HepG2 (cell line): ENCODE measurements at places on chromosomes 12 and 14. TPM values are rescaled to one million over a fixed set of nuclear protein-coding genes. Genes with fewer than 3 reads are reported as not detected.

GRCh38 chr12:15165012-15165659, 56.1 kb downstream of the RERG start:
- H3K4me1 ChIP-seq: no peaks in the 10 kb centered on the region
- DNase-seq: no peak
- no peaks in the 10 kb centered on the region for H3K27me3 ChIP-seq
- H3K4me3 ChIP-seq: no peak overlapping the region

GRCh38 chr12:127286281-127286680, 980.7 kb upstream of the TMEM132C start:
- no peak overlapping the region for H3K4me3 ChIP-seq
- H3K27ac ChIP-seq: no peak overlapping the region
- no peaks in the 10 kb centered on the region for H3K36me3 ChIP-seq
- H3K27me3 ChIP-seq: no peaks in the 10 kb centered on the region

- no peak for DNase-seq
- peaks cover 26% of the 10 kb centered on the region; the same call in 2 of the 3 replicates for H3K27me3 ChIP-seq
- H3K4me1 ChIP-seq: no peaks in the 10 kb centered on the region
- no peak overlapping the region for H3K4me3 ChIP-seq
- H3K27ac ChIP-seq: no peak overlapping the region
These were observed 25.0 kb downstream of the MFAP5 start for GRCh38 chr12:8637666-8638065.

NKX2-1 gene
- total RNA-seq: not detected in 2 replicates

DNA sequence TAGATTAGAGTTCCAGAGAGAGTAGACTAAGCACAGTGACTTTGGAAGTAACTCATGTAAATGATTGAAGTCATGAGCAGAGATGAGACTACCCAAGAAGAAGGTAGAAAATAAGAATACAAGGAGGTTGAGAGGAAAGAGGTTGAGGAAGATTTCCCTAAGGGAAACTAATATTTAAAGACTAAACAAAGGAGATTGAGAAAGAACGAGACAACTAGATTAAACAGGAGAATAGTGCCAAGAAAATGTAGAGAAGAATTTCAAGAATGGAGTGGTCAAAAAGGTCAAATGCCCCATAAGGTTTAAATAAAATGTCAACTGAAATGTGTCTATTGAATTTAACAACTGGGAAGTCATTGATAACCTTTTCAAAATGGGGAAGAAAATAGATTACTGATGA, 59.0 kb downstream of the RPS29 start:
- no peak overlapping the region for H3K27ac ChIP-seq
- H3K4me3 ChIP-seq: no peak overlapping the region
- no peaks in the 10 kb centered on the region for H3K27me3 ChIP-seq
- H3K4me1 ChIP-seq: no peaks in the 10 kb centered on the region
- DNase-seq: no peak
- H3K36me3 ChIP-seq: no peaks in the 10 kb centered on the region

BLTP3B gene
- total RNA-seq: 24.4 and 35.3 TPM in 2 replicates

DNA sequence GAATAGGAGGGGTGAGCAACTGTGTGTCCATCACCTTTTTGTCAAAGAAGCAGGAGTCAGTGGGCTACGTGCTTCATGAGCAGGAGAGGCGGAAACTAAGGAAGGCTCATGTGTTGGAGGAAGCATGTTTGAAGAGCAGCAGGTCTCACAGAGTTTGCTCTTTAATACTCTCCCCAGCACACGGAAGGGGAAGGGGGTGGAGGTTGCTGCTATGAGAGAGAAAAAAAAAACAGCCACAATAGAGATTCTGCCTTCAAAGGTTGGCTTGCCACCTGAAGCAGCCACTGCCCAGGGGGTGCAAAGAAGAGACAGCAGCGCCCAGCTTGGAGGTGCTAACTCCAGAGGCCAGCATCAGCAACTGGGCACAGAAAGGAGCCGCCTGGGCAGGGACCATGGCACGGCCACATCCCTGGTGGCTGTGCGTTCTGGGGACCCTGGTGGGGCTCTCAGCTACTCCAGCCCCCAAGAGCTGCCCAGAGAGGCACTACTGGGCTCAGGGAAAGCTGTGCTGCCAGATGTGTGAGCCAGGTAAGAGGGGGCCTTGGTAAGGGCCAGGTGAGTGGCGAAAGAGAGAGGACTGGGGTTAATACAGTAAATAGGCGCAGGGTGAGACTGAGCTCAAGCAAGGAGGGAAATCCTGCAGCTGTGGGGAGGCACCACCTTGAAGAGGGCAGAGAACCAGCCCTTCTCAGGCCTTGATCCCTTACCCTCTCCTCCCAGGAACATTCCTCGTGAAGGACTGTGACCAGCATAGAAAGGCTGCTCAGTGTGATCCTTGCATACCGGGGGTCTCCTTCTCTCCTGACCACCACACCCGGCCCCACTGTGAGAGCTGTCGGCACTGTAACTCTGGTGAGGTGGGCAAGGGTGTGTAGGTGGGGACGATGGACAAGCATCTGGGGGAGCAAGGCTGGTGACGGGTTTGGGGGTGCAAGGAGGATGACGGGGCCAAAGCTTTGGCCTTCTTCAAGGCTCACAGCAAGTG, at the start of gene CD27:
Gene CD27 (plus strand): TSS at position 252 of the 985 bp plus-strand sequence. CDS start 141 bp downstream, at position 393.
- no peaks in the 10 kb centered on the region for H3K36me3 ChIP-seq
- no peak within 1 kb of the TSS for H3K27ac ChIP-seq
- no peak within 1 kb of the TSS for H3K4me3 ChIP-seq

DNA sequence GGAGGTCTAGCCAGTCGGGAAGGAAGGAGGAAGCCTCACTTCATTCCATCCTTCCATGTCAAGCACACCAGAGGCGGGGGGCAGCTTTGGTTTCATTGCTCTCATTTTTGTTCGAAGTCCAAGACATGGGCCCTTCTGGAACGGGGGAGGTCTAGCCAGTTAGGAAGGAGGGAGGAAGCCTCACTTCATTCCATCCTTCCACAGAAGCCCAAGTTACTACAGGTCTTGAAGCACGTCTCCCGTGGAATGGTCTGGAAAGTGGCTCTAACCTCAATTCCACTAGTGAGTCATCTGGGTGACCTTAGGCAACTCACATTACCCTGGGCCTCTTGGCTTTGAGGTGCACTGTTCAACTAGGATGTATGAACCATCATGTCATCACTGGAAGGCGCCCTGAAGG, 156.3 kb downstream of the NTF3 start:
- DNase-seq: no peak
- peaks cover 6% of the 10 kb centered on the region; the same call in 1 of the 3 replicates for H3K27me3 ChIP-seq
- peaks cover 18% of the 10 kb centered on the region for H3K4me1 ChIP-seq

DNA sequence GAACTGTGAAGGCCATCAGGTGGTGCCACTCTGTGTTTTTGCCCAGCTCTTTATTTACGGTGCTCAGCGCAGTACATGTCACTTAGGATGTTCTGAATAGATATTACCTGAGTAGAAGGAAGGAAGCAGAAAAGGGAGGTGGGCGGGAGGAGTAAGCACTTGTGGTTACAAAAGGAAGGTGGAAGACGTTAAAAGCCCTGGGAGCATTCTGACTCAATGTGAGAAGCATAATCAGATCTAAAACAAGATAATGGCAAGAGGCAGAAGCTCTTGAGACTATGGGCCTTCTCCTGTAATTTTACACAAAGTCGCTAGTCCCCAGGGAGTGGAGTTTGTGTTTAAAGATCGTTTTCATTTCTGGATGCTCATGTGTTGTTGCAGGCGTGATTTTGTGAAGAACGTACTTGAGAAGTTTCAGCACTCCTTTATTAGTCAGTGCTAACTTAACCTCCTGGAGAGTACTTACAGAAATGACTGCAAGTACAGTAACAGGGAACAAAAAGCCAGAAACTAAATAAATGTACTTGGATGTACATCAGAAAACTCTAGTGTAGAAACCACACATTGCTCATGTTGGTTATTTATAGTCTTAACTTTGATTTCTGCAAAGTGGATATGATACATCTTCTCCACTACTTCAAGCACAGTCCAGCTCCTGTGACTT, 1523.5 kb downstream of the AACS start:
- H3K4me3 ChIP-seq: no peak overlapping the region
- H3K36me3 ChIP-seq: no peaks in the 10 kb centered on the region
- no peaks in the 10 kb centered on the region for H3K4me1 ChIP-seq
- no peak for DNase-seq

PLBD1 gene
- total RNA-seq: not detected in 2 replicates

GRCh38 chr12:27282754-27283153, 38.7 kb downstream of the STK38L start:
- peaks cover 11% of the 10 kb centered on the region for H3K4me1 ChIP-seq
- no peak for DNase-seq
- H3K27me3 ChIP-seq: no peaks in the 10 kb centered on the region
- no peak overlapping the region for H3K4me3 ChIP-seq
- no peaks in the 10 kb centered on the region for H3K36me3 ChIP-seq

CLEC2D gene
- 0.69 and 2.5 TPM in 2 replicates for total RNA-seq

DNA sequence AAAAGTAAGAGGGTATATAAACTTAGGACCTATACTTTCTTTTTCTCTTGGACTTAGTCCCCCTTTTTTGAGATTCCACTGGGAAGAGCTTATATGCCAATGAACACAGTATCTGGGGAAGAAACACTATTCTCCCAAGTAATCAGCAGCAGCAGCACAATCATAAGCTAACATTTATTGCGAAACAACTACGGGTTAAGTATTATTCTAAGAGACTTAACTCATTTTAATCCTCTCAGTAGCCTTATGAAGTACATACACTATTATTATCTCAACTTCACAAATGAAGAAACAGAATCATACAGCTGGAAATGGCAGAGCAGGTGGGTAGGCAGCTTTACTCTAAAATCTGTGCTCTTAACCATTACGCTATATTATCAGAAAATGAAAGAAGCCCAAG, 27.9 kb downstream of the BAZ2A start:
- H3K27ac ChIP-seq: no peak overlapping the region
- H3K27me3 ChIP-seq: no peaks in the 10 kb centered on the region
- H3K4me3 ChIP-seq: no peak overlapping the region
- H3K36me3 ChIP-seq: peaks cover 49% of the 10 kb centered on the region

DNA sequence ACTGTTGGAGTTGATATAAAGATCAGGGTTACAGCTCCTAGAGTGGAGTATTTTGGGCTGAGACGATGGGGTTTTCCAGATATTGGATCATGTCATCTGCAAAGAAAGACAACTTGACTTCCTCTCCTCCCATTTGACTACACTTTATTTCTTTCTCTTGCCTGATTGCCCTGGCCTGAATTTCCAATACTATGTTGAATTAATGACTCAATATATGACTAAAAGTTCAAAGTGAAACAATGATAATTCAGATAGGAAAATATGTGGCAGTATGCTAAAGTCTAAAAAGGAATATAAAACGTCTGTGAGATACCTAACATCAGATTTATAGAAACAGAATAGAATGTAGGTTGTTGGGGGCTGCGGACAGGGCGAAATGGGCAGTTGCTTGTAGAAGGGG, 72.2 kb downstream of the BHLHE41 start:
- no peaks in the 10 kb centered on the region for H3K4me1 ChIP-seq
- H3K4me3 ChIP-seq: no peak overlapping the region
- H3K27ac ChIP-seq: no peak overlapping the region

SYNE3 gene
- total RNA-seq: 7.8 and 9.0 TPM in 2 replicates

KCNK13 gene
- total RNA-seq: 0.29 and 0.31 TPM in 2 replicates

DNA sequence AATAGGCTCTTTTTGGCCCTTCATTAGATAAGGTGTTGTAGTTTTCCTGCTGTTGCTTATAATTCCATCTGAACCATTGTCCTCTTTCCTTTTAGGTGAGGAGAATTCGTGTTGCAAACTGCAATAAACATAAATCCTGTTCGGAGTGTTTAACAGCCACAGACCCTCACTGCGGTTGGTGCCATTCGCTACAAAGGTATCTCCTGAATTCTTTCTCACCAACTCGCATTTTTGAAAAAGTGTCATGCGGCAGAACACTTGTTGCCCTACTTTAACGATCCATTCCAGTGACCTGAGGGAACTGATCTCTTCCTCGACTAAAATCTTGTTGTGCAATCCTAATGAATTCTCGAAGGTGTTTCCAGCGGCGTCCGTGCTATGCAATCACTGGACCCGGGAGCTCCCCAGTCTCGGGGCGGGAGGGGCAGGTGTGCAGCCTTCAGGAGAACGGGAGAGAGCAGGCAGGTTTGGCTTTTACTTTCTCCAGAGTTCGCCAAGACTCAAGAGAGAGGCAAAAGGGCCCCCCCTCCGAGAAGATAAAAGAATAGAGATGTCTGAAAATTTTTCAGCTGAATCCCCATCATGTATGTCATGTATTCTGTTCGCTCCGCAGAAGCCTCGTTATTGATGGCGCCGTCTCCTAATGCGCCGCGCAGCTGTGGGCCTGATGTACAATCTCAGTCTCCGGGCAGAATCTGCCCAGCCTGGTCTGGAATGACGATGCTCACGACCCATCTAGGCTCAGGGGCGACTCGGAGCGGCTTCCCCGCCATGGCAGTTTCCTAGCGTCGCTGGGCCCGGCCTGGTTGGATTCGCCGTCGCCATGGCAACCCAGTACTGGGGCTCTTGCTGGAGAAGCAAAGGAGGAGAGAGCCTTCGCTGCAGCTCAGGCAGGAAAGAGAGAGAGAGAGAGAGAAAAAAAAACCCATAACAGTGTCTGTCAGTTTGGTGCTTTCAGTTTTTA, 38.2 kb downstream of the PLXNC1 start:
- peaks cover 41% of the 10 kb centered on the region for H3K4me1 ChIP-seq
- H3K36me3 ChIP-seq: peaks cover 4% of the 10 kb centered on the region
- no peak overlapping the region for H3K4me3 ChIP-seq

DNA sequence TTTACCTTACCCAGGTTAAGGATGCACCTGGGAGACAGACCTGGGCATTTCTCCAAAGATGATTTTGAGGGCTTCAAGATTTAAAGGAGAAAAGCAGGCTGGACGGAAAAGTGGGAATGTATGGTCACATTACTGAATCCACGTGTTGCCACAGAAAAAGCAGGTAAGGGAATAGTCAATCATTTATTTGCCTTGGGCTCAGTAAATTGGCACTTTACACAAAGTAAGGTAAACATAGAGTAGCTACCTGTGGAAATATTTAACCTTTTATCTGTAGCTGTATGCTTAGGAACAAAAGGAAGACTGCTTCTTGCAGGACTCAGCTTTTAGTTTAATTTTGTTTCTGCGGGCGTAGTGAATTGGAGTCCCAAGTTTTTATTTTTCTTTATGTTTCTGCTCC, 153.3 kb downstream of the SLCO1B3 start:
- H3K27me3 ChIP-seq: no peaks in the 10 kb centered on the region
- no peaks in the 10 kb centered on the region for H3K4me1 ChIP-seq

GRCh38 chr14:58788655-58789503, 151.1 kb downstream of the DACT1 start:
- no peaks in the 10 kb centered on the region for H3K27me3 ChIP-seq
- H3K36me3 ChIP-seq: no peaks in the 10 kb centered on the region
- H3K4me3 ChIP-seq: no peak overlapping the region
- no peaks in the 10 kb centered on the region for H3K4me1 ChIP-seq
- DNase-seq: no peak
- no peak overlapping the region for H3K27ac ChIP-seq

- no peak overlapping the region for H3K4me3 ChIP-seq
- no peaks in the 10 kb centered on the region for H3K27me3 ChIP-seq
- no peaks in the 10 kb centered on the region for H3K36me3 ChIP-seq
- DNase-seq: no peak
- H3K4me1 ChIP-seq: peaks cover 32% of the 10 kb centered on the region
These were observed 71.1 kb downstream of the EPS8 start for GRCh38 chr12:15717940-15718567.
